ENCODE measurements at places on chromosomes 6 and 20.

DNA sequence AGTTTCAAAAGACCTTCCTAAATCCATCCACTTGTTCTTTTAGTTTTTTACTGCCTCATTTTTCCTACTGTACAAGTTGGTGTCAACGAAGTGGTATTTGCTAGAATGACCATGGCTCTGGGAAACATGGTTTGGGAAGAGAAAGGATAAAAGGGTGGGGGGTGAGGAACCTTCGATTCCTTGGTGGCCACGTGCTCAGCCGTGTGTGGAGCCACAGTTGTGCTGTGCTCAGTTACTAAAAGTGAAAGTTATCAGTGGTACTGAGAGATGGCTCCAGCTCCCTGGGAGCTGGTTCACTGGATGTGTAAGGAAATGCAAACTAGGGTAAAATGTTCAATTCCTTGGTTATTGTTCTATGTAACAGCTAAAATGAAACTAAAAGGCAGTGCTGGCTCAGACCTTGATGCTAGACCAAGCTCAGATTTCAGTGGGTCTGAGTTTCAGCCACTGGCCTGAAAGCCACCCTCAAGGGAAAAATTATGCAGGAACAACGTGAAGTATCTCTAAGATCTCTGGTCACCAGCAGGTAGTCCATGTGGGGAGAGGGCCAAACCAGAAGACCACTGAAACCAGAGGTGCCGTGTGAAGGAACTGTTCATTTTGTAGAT lies 7.4 kb upstream of the SLC22A2 start:
- no peak for DNase-seq

DNA sequence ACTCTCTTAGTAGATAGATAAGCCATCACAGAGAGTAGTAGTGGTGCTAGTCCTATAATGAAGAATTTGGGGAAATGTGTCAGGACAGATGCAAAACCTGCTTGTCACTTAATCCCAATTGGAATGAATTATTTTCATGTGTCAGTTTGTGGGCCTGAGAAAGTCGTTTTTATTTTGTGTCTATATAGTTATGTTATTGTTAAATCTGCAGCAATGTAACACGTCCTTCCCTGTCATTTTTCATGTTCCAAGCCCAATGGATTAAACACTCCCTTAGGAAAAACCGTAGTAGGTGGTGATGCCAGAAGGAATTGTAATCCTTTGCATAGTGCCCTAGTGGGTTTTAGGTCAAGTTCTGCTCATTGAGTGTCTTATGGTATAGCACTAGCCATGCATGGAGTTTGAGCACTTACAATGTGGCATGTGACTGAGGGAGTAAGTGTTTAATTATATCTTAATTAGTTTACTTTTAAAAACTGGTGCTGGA lies 105.9 kb upstream of the PRSS16 start:
- no peak for DNase-seq

GRCh38 chr6:163716690-163717089 lies 302.2 kb downstream of the QKI start:
- no peak for DNase-seq

DNA sequence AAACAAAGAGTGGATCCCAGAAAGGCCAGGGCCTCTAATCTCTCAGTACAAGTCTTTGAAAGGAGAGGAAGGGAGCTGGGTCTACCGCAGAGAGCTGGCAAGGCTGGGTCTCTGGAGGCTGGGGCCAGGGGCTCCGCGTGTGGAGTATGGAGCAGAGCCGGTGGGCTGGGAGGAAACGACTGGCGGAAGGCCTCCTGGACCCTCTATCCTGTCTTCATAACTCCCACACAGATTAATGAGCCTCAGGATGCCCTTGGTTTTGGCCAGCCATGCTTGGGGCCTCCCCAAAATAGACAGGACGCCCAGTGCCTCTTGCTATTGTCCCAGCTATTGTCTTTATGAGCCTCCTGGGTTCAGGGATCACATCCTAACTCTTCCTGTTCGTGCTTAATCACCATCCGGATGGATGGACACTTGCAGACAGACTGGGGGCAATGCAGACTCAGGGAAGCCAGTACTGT lies 306.4 kb downstream of the DHX35 start:
- DNase-seq: no peak

DNA sequence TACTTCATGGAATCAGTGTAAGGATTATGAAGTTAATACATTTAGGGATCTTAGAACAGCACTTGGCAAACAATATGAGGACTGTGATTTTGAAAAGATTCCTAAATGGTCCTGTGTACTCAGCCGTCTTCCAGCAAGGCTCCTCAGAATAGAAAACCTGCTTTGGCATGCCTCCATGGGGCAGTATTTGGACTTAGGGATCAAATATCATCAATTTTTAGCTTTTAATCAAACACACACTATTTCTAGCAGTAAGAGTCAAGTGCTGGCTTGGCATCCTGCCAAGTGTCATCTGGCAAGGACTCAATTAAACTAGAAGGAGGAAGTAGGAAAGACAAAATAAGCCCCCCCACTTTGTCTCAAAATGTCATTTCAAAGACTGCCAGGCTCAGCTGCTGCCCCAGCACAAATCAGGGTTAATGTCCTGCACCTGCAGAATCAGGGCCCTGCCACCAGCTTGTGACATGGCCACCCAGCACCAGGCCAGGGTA lies 40.8 kb downstream of the IYD start:
- DNase-seq: peak; percentile 17

DNA sequence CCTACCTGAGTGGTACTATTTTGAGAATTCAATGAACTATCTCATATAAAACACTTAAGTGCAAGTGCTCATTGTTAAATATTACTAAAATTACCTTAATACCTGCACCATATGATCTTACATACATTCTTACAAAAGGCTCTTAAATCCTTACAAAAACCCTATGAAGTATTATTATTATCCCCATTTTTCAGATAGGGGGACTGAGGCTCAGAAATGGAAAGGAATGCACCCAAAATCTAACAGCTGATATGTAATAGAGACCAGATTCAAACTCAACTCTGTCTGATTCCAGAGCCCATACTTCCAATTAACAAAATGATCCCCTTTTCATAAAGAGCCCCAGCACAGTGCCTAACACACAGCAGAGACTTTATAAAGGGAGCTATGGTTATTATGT lies 17.5 kb downstream of the BCL2L1 start:
- no peak for DNase-seq

Measured in bone marrow (tissue), 2 donors.